WTC11 (cell line): ENCODE measurements at places on chromosomes 2 and 18.

DNA sequence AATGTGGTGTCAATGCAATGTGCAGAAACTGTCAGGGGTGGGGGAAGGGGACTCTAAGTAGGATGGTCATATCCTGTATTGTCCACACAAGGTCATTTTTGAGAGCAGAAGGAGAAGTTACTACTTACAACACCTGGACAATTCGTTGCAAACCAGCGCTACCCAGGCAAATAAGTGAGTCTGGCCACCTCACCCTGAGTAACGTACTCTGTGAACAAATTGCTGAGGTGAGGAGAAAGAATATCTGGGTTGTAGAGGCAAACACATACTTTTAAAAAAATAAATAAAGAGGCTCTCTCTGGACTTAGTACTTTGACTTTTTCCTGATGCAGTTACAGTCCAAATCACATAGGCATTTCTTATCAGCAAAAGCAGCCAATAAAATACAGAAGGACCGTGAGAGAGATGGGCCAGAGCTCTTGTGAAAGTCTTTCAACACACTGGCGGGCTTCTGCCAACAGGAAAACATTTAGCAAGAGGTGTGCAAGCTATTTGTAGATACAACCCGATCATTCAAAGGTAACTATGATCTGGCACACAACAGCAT, 268.2 kb upstream of the ID2 start:
- no peak for DNase-seq

- no peak for DNase-seq
Measured at GRCh38 chr2:113005030-113005509, at the start of gene IL36A. Gene IL36A (plus strand): TSS chr2:113005459. CDS start chr2:113005872, 413 bp downstream.

- no peak for DNase-seq
Measured at GRCh38 chr2:236661762-236662110, 92.1 kb downstream of the ACKR3 start.

DNA sequence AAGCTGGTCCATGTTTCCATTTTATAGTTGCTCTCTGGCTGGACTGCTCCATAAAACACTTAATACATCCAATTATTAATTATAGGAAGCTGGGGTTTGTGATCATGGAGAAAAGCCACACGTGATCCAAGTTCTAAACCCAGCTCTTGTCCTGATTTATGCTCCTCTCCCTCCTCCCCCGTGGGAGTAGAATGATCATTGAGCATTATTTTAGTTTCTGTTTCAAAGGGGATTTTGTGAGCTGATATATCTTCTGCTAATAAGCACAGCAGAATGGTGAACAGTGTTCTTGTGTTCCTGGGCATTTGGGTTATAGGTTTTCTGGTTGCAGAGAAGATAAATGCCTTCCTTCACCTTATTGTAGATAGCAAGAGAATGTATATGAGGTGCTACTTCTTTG, 135.7 kb upstream of the TMEM200C start:
- no peak for DNase-seq

DNA sequence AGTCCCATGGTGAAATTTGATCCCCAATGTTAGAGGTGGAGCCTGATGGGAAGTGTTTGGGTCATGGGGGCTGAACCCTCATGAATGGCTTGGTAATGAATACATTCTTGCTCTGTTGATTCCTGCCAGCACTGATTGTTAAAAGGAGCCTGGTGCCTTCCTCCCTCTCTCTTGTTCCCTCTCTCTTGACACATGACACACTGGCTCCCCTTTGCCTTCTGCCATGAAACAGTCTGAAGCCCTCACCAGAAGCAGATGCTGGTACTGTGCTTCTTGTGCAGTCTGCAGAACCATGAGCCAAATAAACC, 30.6 kb upstream of the EPC2 start:
- DNase-seq = peak; percentile 19

- DNase-seq = no peak
Measured at GRCh38 chr18:58042826-58043490, 1.1 kb upstream of the NEDD4L start.

- DNase-seq = no peak
Measured at GRCh38 chr2:131093696-131094462, 619 bp upstream of the FAM168B start.

GRCh38 chr2:12163866-12164265, 417.4 kb downstream of the LPIN1 start:
- no peak for DNase-seq

- no peak for DNase-seq
Measured at GRCh38 chr2:54984476-54984875, 65.8 kb downstream of the RTN4 start.

- DNase-seq = no peak
Measured at GRCh38 chr2:236981701-236982485, 103.8 kb upstream of the COPS8 start.

DNA sequence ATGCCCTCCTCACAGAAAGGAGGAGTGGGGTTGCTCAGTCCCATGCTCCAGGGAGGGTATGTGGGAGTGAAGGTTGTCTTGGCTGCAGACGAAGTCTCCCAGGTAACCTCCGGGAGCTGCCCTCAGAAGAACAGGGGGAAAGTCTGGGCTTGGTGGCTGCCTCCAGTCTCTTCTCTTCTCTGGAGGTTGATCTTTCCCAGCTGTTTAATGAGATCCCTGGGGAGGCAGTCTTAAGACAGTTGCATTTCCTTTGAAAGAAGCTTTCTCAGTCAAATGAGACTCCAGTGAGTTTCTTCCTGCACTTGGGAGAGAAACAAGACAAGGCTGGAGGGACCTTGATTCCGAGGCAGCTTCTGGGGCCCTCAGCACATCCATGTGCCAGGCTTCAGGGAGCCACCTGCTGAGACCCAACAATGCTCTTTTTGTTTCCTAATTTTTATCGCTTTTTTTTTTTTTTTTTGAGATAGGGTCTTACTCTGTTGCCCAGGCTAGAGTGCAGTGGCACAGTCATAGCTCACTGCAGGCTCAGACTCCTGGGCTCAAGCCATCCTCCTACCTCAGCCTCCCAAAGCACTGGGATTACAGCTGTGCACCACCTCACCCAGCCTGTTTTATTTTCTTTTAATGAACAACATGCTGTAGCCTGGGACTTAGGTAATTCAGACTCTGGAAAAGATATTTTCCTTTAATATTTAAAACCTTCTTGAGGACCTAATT, 71.7 kb upstream of the TPO start:
- no peak for DNase-seq

DNA sequence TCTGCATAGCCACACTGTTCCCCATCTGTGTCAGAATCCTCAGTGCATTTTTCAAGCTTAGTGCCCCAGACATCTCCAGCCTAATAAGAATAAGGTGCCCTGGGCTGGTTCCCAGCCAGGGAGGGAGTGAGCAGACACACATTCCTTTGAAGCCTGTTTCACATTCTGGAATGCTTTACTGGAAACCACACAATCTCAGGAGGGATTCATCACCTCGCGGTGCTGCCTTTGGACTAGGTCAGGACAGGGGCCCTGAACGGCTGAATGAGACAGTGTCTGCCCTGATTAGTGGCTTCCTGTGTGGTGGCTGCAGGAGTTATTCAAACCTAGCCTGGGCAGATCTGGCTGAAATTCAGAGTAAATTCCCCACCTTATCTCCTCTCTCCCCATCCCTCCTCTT, 108.0 kb upstream of the LDAH start:
- no peak for DNase-seq

DNA sequence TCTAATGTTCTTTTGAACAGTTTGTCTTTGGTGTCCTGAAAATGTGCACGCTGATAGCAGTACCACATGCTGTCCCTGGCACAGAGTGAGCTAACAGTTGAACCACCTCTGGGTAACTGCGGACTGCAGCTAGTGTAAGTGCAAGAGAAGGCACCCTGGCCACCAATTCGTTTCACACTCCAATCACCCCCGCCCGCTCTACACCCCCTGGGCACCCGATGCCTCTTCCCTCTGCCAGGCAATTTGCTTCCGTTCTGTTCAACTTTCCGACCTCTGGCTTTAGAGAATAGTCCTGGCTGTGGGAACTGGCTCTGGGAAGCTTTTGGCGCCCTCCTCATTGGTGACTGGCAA, 1.4 kb downstream of the DOCK10 start:
- peak; percentile 9 for DNase-seq

DNA sequence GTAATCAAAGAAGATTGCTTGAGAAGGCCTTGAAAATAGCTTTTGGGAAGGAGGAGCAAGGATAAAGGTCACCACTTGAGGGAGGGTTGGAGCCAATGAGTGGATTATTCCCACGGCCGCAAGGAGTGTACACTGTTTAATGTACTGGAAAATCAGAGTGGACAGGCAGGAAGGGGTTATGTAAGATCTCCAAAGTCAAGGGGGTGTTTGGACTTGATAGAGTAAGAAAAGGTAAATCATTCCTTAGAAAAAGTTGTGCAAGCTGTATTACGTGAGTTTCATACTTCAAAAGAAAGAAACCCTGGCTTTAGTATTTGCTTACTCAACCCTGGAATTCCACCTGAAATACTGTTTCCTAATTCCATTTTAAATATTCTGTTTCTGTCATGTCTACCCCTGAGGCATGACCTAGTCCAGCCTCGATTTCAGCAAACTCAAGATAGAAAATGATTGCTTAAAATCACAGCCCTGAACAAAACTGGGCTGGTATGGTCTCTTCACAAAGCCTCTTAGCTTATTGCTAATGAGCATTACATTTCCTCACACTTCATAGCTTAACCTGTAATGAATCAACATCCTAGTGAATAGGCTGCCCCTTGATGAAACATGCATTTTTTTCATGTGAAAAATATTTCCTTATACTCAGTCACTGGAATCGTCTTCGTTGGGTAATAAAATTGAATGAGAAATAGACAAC, 1.1 kb downstream of the MREG start:
- DNase-seq = no peak

DNA sequence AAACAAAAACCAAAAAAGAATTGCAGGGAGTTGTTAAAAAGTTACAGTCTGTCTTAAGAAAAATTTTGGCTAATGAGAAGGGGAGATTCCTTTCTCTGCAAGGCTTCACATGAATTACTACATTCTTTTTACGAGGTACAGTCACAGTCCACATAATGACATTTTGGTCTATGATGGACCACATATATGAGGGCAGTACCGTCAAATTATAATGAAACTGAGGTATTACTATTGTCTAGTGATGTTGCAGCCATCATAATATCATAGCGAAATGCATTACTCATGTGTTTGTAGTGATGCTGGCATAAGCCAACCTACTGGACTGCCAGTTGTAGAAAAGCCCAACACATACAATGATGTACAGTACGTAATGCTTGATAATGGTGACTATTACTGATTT, 12.5 kb downstream of the SERPINB7 start:
- DNase-seq = no peak

DNA sequence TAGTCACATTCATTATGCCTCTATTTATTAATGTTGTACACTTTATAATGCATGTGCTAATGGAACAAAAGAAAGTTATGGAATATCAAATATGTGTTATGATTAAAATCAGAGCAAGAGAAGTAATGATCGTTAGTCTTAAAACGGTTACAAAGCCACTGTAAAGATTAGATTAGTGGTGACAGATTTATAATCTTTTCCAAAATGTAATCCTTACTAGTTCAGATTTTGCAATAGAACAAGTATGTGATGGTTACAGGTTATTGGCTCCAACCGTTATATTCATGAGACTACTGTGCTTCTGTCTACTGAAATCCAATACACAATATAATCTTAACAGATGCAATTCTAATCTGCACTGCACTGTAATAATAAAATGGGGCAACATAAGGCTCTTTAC, 180.6 kb downstream of the ZNF521 start:
- no peak for DNase-seq

DNA sequence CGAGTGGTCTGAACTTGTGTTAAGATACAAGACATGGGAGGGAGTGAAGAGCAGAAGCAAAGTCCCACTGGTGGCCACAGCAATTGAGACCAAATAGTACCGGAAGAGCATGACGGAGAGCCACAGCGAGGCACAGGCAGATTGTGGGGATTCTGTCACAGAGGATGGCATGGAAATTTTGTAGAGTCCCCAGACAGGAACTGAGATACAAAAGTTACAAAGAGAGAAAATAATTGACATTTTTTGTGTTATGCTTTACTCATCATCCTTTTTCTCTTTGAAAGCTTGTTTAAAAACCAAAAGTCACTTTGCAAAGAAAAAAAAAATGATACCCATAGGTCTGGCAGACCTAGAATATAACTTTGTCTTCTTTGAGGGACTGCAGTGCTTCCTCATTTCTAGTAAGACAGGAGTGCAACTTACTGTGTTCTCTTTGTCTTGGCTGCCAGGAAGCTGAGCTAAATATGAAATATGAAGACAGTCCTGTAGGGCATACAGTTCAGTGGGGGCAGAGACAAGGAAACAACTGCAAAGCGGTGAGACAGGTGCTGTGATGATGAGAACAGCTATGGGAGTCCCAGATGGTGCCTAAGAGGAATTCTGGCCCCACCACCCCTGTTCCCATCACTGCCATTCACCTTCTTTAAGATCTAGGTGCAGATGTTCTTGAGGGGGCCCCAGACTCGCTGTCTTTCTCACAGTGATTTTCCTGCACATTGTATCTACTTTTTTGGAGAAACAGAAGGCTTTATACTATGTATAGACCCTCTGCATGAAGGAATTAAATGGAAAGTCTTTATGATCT, 5.2 kb downstream of the ARHGAP25 start:
- DNase-seq = no peak

GRCh38 chr2:170885130-170885791, 43.8 kb upstream of the GORASP2 start:
- no peak for DNase-seq

DNA sequence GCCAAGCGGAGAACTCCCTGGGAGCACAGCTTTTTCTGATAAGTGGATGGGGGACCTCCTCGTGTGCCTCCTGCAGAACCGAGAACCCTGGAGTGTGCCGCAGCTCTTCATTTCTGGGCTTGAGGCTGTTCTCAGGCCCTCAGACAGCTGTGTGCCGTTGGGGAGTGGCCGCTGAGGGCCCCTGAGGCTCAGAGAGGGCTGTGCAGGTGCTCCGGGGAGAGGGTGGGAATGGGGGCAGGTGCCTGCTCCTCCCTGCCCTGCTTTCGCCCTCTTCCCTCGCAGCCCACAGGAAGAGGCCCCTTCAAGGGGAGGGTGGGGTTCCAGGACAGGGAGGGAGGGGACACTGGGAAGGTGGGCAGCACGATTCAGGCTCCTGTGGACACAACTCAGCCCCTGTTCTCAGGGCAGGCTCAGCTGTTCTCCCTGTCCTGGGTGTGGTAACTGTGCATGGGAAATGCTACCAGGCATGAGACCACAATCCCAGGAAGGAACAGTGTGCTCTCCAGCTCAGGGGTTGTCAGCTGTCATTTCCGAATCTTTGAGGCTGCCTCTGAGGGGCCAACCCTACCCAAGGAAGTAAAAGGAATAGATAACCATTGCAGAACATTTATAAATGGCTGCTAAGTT, 11.3 kb downstream of the LCT start:
- no peak for DNase-seq

DNA sequence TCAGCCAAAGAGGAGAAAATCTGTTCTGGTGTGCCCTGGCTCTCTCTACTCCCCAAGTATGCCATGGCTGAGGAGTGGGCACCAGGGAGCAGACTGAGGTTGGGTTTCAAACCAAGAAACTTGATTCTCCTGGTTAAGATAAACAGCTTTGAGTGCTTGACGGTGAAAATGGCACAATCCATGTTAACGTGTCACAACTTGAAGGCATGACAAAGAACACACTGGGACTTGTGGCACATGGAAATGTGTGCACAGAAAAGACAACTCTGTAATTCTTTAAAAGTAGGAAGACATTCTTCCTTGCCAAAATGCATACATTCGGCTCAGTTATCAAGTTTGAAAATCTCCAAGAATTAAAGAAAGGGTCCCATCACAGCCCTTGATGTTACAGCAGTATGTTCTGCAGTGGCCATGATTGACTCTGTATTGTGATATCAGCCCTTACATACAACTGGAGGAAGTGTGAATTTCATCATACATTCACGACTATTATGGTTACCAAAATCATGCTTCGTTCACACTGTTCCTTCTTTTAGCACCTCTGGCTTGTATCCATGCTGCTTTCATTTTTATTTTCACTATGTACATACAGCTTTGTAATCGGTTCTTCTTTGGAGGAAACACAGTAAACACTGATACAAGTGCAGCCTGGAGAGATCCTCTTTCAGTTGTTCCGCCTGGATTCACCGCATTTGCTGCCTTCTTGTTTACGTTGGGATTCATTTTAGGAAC, 15.6 kb upstream of the ACTG2 start:
- DNase-seq = no peak
